KG1 (cell line): ENCODE measurements at places on chromosomes 7 and 10.
A peak's percentile ranks its signal among the peaks of the same experiment; 100 is the strongest.

- DNase-seq: no peak
These were observed 97.9 kb upstream of the FZD8 start for GRCh38 chr10:35739998-35740397.

- DNase-seq: no peak
These were observed 2.5 kb upstream of the SLIT1 start for GRCh38 chr10:97188261-97188711.

- DNase-seq: no peak
These were observed 46.0 kb downstream of the CDC123 start for GRCh38 chr10:12241810-12242529.

DNA sequence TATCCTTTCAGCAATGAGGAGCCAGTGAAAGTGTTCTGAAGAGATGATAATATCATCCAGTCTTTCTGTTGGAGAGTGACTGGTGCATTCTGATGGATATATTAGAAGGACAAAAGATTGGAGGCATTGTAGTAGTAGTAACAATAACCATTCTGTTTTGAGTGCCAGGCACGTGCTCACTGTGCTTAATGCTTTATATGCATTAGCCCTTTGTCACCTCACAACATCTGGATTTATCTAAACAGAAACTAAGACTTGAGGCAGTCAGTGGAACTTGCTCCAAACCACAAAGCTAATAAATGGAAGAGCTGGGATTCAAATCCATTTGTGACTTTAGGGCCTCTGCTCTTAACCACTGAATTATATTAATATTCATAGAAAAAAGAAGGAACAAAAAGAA is 84.5 kb upstream of the OIT3 start:
- no peak for DNase-seq

GRCh38 chr10:88389456-88389855 is 193.7 kb downstream of the RNLS start:
- peak; percentile 65 for DNase-seq

DNA sequence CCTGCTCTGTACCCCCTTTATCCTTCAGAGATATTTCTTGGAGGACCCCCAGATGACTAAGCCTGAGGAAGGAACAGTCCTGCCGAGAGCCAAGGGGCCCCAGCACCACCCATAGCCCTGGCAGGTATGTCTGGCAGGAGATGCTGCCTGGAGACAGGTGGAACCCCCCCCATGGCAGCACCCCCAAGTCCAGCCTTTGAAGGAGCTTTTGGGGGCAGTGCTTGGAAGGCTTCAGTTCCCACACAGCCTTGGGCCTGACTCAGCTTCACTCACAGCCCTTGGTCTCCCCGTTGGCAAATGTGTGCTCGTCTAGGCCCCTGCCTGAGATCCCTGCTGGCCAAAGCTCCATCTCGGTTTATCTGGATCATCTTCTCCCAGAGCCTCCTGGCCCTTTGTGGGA is 23.0 kb upstream of the PCBD1 start:
- DNase-seq: no peak

DNA sequence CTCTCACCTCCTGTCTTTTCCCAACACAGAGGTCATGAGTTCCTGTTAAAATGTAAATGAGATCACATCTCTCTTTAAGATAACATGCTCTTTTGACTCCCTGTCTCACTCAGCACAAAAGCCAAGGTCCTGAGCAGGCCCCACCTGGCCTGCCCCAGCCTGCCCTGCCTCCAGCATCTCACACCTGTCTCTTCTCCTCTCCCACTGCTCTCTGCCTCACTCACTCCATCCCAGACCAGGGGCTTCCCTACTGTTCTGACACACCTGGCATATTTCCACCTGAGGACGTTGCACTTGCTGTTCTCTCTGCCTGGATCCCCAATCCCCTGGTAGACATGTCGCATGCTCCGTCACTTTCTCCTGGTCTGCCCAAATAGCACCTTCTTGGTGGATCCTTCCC is 285.0 kb upstream of the ZMIZ1 start:
- no peak for DNase-seq

- no peak for DNase-seq
These were observed 18.1 kb upstream of the MACC1 start for GRCh38 chr7:20235288-20235687.

GRCh38 chr10:22372298-22372697 is 27.0 kb downstream of the SPAG6 start:
- no peak for DNase-seq

DNA sequence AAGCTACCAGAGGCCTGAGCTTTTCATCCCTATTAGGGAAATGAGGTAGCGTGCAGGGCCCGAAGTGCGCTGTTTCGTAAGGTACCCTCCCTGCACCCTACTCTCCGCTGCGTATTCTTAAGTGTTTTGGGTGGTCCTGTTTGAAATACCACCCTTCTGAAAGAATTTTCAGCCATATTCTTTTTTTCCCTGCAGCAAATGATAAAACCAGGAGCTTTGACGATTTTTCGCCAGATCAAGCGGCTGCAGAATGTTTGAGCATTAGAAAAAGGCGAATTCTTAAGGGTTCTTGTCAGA is 1.2 kb downstream of the RSBN1L start:
- DNase-seq: peak; percentile 53

DNA sequence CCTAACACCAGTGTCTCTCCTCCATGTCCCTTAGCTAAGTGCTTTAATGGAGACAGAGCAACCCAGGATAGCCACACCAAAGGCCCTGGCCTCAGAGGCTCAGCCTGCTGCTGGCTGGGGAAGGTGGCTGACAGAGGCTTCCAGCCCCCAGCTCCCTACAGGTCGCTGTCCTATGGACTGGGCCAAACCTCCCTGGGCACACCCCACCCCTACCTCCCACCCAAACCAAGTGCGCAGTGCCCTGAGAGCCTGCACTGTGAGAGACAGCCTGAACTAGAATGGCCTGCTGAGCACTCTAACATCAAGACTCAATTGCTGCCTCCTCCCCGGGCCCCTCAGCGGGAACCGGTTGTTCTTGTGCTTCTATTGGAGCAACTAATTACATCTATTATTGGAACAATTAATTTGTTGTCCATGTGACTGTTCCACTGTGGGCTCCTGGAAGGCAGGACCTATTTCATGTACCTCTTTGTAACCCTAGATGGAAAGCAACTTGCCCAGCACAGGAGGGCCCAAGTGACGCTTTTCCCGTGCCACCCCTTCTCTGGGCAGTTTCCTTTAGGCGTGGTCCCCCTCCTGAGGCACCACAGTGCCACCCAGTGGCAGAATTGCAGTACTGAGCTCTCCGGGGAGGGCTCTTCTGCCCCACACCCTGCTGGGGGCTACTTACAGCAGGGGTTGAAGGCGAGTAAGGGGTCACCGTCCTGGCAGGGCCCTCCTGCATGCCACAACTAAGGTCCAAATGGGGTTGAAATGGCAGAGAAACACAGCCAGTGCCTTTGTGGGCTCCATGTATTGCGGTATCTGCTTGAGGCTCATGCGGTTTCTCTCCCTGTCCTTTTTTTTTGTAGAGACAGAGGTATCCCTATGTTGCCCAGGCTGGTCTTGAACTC is 63.7 kb upstream of the WAPL start:
- peak; percentile 38 for DNase-seq

DNA sequence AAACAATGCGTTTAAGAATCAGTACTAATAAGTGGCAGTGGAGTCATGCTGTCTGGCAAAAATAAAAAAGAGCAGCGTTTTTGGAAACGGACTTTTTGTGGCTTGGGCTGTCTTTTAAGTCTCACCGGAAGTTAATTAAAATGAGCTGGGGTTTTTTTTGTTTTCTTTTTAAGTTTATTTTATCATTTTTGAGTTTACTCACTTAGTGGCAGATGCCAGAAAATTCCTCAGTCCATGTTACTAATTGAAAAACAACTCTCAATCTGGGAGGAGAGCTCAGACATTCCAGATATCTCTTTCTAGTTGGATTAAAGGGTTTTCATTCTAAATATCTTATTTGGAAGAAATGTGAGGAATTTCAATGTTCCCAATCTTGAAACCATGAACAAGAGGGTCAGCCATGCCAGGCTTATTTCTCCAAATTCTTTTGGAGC is 133.8 kb upstream of the AGR3 start:
- DNase-seq: no peak

DNA sequence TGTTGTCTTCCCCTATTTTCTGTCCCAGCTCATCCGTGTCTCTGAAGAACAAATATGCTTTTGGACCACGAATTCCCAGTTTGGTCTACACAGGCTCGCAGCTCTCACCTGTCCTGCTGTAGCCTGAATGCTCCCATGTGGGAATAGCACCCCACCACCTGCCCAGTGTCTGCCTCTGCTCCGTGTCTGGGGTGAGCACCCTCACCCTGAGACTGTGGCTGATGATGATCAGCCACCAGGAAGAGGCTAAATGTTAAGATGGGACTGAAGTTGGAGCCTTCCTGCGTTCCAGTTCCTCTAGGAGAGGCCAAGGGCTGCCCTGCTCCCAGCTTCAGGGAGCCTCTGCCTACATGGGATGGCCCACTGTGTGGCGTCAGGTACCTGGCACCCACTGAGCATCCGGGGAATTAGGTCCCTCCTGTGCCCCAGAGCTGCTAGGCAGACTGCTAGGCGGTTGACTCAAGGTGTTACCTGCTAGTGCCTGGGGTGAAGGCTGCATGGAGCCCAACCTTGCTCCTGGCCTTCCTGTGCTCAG is 3.7 kb downstream of the PGAM2 start:
- no peak for DNase-seq

DNA sequence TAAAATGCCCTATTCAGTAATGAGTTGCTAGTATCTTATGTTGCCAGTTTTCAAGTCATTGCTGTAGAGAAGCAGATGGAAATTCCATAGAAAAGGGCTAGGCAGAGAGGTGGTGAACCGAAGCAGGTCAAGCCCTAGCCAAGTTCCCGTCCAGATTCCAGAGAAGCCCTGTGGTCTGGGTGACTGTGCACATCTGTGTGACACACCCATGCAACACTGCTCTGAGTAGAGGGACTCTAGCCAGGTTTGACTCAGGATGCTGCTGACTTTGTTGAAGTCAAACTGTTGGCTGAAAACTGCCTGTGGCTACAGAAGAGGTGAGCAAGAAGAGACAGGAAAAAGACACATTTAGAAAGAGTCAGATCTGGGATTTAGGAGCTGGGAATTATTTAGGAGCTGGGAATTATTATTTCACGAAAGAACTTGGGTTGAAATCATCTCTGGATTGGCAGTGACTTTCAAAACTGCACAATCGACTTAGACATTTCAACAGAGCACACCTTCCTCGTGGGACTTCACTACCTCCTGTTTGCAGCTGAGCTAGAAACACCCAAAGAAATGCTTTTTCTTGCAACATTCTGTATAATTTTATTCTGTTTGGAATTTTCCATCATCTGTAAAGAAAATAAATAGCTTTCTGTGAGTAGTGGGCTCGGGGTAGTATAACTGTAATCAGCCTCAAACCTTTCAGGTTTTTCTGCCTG is 149.1 kb upstream of the PRKCQ start:
- no peak for DNase-seq

- no peak for DNase-seq
These were observed 16.4 kb downstream of the LRRC4 start for GRCh38 chr7:128014811-128015210.

- no peak for DNase-seq
These were observed 258.1 kb downstream of the TWIST1 start for GRCh38 chr7:18859318-18859717.

DNA sequence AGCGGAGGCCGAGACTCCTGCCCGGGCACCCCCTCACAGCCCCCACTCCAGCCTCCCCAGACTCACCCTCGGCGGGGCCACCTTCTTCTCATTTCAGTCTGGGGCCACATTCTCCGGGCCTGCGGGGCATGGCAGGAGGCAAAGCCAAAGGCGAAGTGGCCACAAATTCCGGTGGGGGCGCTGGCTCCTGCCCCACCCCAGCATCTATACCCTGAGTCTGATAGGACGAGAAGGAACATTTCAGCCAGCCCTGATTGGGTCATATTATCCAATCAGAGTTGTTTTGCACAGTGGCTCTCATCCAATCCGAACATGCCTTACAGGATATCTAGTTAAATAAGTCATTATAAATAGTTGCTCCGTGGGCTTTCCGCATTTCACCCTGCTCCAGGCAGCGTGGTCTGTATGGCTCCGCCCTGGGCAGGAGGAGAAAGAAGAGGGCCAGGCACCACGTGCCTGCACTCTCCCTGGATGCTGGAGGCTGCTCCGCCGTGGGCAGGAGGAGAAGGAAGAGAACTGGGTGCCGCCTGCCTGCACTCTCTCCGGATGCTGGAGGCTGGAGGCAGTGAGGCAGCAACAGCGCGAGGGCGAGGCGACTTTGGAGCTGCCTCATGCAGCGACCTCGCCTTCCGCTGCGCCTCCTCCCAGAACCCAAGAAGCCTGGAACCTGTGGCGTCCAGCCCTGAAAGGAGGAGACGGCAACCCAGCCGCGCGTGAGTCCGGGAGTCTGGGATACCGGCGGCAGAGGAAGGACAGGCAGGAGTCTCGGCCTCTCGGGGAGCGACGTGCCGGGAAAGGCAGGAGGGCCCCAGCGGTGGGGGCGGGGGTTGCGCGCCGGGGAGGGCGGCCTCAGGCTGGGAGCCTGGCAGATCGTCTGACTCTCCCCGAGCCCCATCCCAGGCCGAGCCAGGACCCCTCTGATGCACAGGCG is 162.9 kb downstream of the ZNF33B start:
- no peak for DNase-seq

GRCh38 chr10:8115618-8115980 is 61.1 kb downstream of the GATA3 start:
- no peak for DNase-seq

GRCh38 chr10:14585287-14586193 is 189.2 kb downstream of the FAM107B start:
- DNase-seq: no peak

- DNase-seq: no peak
These were observed 157.2 kb upstream of the ZNF92 start for GRCh38 chr7:65216469-65216868.

GRCh38 chr7:24730018-24730369 is 27.3 kb downstream of the GSDME start:
- DNase-seq: no peak

DNA sequence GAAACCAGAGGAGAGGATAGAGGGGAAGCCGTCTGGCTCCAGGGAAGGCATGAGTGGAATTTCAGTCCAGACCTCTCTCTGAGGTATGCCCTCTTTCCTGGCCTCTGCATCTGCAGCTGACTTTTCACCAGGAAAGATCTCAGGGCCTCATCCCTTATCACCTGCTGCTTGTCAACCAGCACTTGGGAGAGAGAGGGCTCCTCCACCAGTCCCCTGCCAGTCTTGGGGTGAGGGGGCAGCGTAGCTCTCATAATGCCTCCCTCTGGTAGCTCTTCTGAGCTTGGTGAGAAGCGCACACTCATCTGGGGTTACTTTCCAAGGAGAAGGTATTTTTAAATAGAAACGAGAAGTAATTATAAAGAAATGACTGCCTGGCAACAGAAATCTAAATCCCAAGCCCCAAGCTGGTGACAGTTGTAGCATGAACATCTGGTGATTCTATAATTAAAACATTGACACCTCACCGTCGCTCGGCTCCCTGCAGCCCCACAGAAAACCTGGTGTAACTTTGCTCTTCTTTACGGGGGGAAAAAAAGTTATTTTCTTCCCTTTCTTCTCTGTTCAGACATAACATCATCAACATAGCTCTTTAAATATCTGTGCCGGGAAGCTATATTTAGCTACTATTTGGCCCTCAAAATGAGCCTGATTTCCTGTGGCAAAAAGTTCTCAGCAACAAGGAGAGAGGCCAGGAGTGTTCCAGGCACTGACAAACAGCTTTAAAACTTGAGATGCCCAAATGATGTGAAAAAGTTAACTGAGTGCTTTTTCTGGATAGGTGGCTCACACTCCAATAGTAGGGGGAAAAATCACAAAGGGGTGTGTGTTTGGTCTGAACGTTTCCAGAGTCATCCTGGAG is 26.9 kb downstream of the HIP1 start:
- no peak for DNase-seq
